RCC 7860 (cell line): ENCODE measurements at places on chromosomes 16 and 17.

GRCh38 chr16:71351558-71351901, 7.0 kb upstream of the CALB2 start:
- no peak for DNase-seq

- no peak for DNase-seq
Observed at GRCh38 chr16:3587547-3588110, 10.4 kb upstream of the NLRC3 start.

DNA sequence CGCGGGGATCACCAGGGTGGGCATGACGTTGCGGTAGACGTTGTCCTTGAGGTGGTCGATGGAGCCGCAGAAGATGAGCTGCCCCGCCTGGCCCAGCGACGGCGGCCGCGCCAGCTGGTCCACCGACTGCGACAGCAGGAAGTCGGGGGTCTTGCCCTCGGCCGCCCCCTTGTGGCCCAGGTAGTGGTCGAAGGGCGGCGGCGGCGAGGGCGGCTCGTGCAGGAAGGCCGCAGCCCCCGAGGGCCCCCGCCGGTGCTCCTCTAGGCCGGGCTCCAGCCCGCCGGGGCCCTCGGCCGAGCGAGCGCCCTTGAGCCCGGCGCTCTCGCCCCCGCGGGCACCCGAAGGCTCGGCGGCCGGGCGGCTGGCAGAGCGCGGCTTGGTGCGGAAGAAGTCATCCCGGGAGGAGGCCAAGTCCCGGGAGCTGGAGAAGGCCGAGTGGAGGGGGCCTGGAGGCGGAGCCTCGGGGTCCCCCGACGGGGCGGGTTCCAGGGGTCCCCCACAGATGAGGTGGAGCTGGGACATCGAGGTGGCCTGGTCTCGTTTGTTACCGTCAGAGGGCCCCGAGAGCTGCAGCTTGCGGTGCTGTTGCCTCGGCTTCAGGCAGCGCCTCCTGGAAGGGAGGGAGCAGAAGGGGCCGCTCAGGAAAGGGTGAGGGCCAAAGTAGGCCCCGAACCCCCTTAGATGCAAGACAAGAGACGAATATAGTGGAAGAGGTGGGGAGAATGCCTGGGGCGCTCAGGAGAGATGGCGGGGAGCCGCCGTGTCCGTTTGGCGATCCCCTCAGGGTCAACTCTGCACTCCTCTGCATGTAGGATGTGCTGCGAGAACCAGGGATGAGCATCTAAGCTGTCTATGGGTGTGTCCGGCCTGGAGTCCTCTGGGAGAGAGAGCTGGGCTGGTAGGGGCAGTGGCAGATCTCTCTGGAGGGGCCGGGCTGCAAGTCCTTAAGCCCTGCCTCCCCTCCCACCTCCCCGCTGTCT, 8.8 kb downstream of the FAM171A2 start:
- no peak for DNase-seq

DNA sequence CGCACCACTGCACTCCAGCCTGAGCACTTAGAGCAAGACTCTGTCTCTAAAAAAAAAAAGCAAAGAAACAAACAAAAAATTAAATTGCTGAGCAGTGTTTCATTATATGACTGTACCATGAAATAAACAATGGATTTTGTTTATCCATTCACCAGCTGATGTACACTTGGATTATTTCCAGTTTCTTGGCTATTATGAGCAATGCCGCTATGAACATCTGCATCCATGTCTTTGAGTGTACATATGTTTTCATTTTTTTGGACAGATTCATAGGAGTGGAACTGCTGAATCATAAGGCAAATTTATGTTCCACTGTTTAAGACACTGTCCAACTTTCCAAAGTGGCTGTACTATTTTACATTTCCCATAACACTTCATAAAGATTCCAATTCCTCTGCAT, 8.0 kb downstream of the RNF157 start:
- DNase-seq: no peak

- DNase-seq: no peak
Observed at GRCh38 chr16:3651461-3652372, 2.8 kb upstream of the DNASE1 start.

- DNase-seq: peak; percentile 44
Observed at GRCh38 chr17:46733837-46734475, 84.5 kb downstream of the WNT3 start.

DNA sequence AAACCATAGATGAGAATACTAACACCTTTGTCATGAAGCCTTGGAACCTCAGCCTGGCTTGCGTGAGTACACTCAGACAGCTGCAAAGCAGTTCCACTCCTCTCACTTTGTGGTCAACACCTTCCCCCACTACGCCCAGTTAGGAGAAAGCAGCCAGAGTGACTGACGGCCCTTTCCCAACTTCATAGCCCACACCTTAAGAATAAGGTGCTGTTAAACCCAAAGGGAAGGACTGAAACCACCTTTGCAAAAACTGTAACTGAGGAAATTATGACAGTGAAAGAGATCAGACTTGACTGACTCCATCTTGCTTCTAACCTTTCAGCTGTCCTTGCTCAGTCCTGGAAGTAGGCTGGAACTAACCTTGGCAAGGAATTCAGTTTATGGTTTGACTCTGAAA, 13.7 kb downstream of the N4BP1 start:
- no peak for DNase-seq

DNA sequence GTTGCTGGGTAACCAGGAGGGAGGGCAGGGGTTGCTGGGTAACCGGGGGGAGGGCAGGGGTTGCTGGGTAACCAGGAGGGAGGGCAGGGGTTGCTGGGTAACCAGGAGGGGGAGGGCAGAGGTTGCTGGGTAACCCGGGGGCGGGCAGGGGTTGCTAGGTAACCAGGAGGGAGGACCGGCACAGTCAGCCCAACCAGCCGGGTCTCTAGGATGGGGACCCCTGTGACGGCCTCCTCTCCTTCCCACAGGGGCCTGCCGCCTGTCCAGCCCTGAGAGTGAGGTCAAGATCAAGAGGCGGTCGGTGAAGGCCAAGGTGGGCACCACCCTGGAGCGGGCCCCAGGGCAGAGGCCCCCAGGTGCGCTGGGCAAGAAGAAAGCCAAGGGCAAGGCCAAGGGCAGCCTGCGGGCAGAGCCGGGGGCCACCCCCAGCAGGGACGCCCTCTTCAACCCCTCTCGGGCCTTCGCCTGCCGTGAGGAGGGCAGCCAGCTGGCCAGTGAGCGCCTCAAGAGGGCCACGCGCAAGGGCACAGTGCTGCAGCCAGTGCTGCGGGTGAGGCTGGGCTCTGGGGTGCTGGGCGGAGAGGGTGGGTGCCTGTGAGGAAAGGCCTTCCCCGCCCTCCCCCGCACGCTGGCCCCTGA, 54.6 kb downstream of the ACTG1 start:
- no peak for DNase-seq

DNA sequence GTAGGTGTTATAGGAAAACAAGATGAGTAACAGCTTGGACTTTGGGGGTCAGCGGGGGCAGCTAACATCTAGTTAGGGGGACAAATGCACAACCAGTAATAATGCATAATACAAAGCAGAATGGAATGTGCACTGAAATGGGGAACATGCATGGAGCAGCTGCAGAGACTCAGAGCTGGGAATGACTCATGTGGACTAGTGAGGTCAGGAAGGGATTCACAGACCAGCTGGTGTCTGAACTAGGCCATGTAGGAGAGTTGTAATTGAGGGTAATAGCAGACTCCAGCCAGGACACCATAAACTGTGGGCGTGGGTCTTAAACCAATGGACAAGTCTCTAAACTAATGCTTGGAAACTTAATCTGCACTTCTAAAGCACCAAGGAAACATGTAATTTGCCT, 176.8 kb upstream of the ASIC2 start:
- DNase-seq: no peak

DNA sequence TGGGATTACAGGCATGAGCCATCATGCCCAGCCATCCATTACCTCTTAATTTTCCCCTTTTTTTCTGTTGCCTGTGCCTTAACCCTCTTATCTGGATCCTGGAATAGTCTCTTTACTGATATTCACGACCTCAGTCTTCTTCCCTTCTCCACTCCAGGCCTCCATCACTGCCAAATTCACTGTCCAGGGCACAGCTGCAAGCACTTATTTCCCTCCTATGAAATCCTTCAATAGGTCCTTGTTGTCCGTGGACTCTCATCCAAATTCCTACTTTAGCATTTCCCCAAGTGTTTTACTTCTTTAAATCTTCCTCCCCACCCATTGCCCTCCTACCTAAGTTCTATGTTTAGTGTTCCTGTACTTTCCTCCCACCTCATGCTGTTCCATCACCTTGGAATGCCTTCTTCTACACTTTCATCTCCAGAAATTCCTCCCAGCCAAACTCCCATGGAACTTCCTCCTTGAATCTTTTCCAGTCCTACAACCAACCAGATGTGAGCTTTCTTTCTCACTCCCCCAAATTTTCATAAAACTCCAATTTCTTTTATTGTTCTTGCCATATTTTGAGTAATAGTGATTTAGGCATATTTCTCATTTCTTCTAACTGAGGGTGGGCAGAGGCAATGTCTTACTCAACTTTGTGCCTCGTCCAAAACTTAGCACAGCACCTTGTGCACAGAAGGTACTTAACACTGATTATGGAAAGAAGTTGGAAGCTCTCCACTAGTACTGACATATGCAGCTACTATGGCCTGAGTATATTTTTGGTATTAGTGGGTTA, 35.3 kb downstream of the FAM20A start:
- DNase-seq: no peak

DNA sequence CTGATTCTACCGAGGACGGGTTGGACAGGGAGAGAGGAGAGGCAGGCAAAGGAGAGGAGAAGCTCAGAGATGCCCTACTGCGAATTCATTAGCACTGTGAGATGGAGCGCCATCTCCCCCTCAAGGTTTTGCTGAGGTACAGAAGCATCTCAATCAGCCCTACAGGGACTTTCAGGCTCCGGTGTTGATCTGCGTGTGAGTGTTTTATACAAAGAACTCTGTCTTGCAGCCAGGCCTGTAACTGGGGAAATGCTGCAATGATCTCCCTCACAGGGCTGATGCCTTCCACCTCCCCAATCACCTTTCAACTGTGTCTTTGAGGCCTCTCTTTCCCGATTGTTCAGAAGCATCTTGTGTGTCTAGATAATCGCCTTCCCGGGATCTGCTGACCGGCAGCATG, 74.8 kb downstream of the IRX6 start:
- no peak for DNase-seq

- no peak for DNase-seq
Observed at GRCh38 chr16:53219371-53219770, 164.6 kb downstream of the CHD9 start.

GRCh38 chr16:79067600-79067999, 532.9 kb downstream of the MAF start:
- peak; percentile 55 for DNase-seq
